ENCODE measurements at places on chromosomes 1 and 21.

GRCh38 chr1:108669679-108670078 is 8.8 kb upstream of the HENMT1 start:
- DNase-seq, result no peak

GRCh38 chr1:174652569-174653280 is 205.0 kb downstream of the GPR52 start:
- peak; percentile 46 for DNase-seq

DNA sequence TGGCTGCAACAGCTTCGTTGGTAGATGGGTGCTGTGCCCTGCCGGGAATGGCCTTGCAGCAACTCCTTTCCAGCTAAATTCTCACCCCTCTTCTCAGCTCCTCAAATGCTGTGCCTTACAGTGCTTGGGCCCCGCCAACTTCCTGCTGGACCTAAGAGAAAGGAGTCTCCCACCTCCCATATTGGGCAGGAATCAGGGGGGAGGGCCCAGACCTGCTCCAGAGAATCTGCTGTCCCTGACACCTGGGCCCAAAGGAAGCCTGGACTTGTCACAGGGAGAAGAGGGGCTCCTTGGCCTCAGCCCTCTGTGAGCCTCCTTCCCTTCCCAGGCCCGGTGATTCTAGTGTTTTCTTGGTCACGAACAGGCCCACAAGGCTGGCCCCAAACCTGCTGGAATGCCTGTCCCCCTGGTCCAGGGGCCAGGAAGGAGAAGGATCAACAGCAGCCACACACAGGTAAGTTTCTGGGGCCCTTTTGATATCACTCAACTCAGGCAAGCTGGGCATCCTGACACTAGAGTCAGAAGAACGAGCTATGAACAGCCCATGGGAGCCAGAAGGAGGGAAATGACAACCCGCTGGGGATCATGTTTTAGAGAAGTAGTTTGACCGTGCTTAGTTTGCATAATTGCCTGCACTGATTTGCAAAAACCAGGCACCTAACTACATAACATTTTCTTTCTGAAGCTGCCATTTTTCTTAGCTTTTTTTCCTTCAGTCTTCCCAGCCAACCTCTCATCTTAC is 86.2 kb downstream of the CD247 start:
- DNase-seq, result no peak

DNA sequence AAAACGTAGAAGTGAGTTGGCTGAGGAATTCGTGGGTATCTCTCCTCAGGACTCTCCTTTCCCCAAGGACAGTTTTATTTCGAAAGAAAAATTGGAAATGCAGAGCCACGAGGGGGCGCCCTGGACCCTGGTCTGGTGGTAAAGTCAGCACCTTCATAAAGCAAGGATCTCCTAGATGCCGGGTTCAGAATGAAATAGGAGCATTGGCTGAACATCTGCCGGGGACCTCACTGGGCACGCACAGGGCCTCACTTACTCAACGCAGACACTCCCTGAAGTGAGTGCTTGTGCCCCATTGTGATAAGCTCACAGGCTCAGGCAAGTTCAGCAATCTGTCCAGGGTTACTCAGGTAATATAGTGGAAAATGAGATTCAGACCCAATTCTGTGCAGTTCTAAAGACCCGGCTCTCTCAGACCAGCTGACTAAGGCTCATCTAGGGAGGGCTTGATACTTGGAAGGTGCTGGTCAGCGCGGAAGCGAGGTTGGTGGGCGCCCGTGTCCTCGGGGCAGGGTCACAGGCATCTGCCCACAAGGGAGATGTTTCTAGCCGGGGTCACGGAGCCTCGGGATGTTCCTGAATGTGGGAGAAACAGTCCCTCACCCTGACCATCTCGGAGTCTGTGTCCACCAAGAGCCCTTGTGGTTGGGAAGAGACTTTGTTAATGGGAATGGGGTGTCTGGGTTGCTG is 55.7 kb upstream of the ETV3 start:
- peak; percentile 88 for DNase-seq

DNA sequence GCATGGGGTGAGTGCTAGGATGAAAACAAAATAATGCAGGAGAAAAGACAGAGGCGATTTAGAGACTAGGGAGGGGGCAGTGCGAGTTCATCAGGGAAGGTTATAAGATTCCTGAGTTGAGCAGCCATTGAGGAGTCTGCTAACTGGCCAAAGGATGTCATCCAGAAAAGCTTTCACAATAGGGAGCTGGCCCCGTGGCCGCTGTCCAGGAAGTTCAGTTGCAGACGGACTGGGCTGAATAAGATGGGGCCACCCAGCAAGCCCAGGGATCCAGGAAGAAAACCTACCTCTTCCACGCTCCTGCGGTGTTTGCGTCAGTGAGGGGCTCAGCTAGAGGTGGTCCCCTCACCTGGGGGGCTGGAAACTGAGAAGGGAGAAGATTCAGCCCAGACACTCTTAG is 4.0 kb upstream of the PKP1 start:
- no peak for DNase-seq

DNA sequence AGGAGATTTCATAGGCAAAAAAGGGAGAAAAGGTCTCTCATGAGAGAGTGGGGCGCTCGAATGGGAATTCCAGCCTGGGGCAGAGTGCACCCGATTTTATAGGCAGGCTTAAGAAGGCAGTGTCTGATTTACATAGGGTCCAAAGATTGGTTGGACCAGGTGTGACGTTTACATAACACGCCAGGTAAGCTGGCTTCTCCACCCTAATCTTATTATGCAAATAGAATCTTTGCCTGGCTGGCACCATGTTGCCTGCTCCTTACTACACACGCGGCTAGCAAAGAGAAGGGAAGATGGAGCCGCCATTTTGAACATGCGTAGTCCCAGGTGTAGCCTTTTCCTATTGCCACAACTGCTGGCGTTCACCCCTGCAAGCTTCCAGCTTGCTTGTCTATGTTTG is 103.7 kb downstream of the SLC16A1 start:
- DNase-seq, result no peak

DNA sequence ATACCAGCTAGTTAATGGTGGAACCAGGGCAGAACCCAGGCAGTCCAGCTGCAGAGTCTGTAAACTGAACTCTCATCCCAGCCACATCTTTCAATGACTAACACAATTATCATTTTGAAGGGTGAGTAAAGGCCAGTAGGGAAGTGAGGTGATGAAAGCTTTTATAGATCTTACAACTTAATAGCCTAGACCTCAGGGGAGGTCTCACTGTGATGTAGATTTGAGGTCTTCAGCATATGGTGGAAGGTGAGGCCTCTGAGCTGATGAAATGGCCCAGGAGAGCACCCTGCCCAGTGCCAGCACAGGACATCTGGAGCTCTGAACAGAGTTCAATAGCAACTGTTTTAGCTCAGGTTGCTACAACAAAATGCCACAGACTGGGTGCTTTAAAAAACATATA is 44.8 kb upstream of the POU2F1 start:
- DNase-seq, result no peak

- DNase-seq, result no peak
Measured at GRCh38 chr1:82593561-82593960, 792.8 kb downstream of the ADGRL2 start.

DNA sequence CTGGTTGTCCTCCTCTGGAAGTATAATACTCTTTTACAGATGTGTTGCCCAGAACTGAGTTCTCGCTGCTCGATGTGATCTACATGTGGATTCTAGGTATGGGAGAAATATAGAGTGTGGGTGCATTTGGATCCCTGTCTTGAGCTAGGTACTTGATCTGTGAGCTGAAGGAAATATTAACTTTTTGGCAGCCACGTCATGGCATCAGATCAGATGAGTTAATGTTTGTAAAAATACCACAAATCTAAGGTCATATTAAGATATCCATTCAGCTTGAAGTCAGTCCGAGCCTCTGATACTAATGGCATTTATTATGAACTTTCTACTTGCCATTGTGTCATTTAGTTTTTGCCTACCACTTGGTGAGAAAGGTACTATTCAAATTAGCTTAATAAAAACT is 24.6 kb downstream of the MAPKAPK2 start:
- DNase-seq, result no peak

- DNase-seq, result no peak
Measured at GRCh38 chr21:35843911-35844667, 216.2 kb downstream of the SETD4 start.

GRCh38 chr21:39197448-39198233 is 14.4 kb upstream of the PSMG1 start:
- DNase-seq, result no peak

- DNase-seq, result peak; percentile 85
Measured at GRCh38 chr1:121519042-121519755, 334.4 kb downstream of the SRGAP2C start.

GRCh38 chr1:39230261-39231190 is 26.0 kb downstream of the MACF1 start:
- peak; percentile 82 for DNase-seq

DNA sequence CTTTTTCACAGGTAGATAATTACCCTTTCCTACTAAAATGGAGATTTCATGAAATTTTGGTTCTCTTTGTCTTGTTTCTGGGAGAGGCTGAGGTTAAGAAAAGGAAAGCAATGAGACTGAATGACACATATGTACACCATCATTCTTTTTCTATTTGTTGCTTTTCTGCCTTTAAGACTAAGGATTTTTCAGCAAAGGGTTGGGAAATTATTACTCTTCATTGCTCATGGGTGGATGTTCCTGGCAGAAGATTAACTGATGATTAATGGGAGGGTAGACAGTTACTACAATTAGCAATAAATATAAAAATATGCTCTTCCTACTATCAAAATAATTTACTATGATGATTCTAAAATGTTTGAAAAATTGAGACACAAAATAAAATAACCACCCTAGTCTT is 316.5 kb upstream of the USP24 start:
- DNase-seq, result no peak

- DNase-seq, result no peak
Measured at GRCh38 chr1:207649865-207650580, 5.1 kb downstream of the CR1L start.

- DNase-seq, result no peak
Measured at GRCh38 chr21:46159390-46159789, 4.0 kb upstream of the FTCD start.

DNA sequence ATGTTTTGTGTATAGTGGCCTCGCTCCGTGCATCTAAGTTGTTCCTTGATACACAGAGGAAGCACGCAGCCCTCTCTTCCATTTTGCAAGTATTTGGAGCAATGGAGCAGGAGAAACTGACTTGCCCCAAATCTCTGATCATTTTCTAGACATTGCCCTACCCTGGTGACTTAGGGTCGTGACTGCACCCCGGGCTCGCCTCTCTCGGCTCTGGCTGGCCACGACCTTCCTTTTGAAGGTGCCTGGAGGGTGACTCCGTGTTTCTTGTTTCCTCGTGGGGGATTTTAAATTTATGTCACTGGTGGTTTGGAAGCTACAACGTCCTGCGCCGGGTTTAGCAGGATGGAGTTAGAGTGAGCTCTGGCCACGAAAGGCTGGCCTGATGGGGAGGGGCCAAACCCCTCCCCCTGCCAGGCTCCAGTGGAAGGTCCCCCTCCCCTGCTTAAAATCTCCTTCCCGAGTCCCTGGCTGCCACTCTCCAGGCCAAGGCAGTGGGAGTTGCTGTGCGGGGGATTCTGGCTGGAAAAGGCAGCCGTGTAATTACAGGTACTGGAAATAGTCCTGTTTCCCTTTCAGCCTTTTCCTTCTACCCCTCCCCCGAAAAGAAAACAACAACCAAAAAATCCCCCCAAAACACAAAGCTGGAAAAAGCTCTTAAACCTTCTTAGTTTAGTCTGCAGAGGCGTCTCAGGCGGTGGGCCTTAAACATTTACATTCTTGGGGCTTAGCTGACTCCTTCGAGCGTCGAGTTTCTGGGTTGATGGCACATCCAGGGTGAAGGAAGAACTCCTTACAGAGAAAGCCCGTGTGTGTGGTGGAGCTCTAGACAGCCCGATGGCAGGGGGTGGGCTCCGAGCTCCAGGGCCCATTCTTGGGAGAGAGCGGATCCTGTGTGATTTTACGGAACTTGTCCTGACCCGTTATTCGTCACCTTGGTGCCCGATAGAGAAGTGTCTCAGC is 28.1 kb downstream of the SPSB1 start:
- DNase-seq, result no peak

GRCh38 chr1:192555399-192555798 is 20.2 kb upstream of the RGS1 start:
- DNase-seq, result no peak

DNA sequence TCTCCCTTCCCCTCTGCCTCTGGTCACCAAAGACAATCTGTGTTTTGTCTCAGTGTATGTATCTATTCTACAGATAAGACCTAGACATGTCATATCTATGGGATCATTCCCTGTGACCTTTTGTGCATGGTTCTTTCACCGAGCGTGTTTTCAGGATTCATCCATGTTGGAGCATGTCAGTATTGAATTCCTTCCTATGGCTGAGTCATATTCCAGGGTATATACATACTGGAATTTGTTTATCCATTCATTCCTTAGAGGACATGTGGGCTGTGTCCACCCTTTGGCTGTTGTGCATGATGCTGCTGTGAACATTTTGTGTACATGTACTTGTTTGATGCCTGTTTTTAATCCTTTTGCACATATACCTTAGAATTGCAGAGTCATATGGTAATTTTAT is 69.9 kb downstream of the NFASC start:
- no peak for DNase-seq

DNA sequence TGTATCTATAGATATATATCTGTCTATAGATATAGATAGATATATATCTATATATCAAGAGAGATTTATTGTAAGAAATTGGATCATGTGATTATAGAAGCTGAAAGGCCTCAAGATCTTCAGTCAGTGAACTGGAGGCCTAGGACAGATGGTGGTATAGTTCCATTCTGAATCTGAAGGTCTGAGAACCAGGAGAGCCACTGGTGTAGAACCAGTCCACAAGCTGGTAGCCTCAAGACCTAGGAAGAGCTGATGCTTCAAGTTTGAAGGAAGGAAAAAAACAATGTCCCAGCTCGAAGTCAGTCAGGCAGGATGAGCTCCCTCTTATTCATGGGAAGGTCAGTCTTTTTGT is 213.2 kb upstream of the JUN start:
- no peak for DNase-seq

DNA sequence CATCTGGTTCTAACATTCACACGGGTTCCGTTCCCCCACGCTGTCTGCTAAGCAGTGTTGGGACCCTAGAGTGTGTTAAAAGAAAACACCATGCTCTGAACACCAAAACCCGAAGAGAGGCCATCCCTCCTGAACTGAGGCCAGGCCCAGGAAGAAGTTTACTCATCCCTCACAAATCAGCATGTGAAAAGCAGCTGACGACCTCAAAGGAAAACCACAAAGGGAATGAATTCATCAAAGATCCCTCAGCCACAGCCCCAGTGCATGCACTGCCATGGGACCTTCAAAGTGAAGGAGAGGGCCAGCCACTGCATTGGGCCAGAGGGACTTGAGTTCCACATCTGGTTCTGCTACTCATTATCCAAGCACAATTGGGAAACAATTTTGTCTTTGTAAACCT is 7.0 kb upstream of the PSEN2 start:
- peak; percentile 90 for DNase-seq

DNA sequence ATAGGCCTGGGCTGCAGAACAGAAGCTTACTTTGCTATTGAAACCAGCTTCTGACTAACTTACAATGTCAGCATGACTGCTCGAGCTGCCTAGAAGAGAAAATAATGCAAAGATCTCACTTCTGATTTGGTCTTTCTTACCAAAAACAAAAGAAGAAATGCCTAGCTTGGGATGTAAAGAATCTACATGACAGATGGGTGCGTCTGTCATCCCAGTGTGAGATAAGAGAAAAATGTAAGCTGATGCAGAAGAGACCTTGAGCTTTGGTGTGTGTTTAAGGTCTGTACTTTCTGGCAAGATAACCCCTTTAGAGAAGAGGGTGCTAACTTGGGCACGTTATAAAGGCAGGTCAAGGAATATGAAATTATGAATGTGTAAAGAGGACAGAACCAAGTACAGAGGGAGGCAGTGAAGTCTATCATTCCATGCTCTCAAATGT is 3.6 kb downstream of the FAM20B start:
- DNase-seq, result peak; percentile 28

Data from NT2/D1 (cell line).